ENCODE measurements at places on chromosomes 4 and X.

- no peak for DNase-seq
These were observed 356.2 kb upstream of the GATB start for GRCh38 chr4:152117054-152117453.

- DNase-seq, result no peak
These were observed 114.0 kb upstream of the PJA1 start for GRCh38 chrX:69279234-69279633.

DNA sequence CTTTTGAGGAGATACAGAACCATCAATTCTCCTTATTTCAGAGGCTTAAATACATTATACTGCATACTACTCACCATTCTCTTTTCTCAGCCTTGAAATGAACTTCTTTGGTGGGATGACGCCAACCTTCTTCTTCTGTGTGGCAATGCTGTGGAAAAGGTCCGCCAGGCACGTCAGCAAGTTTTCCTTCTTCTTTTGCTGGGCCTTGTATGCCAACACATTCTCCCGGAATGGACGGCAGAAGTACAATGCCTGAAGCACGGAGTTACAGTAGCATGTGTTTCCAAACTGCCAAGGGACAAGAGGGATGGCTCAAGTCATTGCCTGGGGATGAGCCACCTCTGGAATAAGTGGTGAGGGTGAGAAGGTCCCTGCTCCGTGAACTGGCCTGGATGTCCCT, 31.2 kb downstream of the USP46 start:
- DNase-seq, result no peak

DNA sequence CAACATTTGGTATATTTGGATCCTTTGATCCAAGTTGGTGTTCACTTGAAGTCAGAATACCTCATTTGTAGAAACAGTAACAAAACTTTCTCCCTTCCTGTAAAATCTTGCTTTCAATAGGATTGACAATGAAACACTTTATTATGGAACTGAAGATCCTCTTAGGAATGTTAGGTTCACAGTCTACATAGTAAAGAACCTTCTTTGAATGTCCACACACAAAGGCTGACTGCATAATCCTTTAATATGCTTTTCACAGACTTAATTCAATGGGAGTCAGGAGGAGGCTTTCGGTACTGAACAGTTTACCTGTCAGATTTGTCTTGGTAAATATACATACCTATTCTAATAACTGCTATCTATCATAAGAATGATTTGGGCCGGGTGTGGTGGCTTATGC, 188.5 kb downstream of the SPRY1 start:
- no peak for DNase-seq

DNA sequence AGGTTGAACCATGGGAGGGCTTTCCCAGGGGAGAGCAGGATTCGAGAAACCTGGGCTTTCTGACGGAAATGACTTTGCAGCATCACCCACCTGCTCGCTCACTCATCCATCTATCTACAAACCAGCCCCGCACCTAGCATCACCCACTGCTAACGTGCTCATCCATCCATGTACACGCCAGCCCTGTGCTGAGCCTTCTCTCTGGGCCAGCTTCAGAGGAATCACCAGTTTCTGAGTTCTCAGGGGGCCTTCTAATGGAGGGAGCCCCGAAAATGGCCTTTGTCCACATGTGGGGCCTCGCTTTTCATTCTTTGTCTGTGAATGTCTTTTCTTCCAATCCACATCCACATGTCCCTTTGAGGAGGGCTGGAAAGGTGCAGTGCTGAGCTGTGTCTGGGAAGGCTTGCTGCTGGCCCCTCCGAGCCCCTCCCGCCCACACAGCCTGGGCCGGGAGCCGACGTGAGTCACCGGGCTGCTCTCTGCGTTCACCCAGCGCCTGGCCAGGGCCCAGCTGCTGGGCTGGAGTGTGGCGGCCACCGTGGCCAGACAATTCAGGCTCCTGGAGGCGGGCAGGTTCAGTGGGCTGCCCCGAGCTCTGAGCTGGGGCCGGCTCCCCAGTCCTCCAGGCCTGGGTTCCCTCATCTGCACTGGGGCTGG, 14.7 kb downstream of the SORCS2 start:
- DNase-seq, result peak; percentile 50

DNA sequence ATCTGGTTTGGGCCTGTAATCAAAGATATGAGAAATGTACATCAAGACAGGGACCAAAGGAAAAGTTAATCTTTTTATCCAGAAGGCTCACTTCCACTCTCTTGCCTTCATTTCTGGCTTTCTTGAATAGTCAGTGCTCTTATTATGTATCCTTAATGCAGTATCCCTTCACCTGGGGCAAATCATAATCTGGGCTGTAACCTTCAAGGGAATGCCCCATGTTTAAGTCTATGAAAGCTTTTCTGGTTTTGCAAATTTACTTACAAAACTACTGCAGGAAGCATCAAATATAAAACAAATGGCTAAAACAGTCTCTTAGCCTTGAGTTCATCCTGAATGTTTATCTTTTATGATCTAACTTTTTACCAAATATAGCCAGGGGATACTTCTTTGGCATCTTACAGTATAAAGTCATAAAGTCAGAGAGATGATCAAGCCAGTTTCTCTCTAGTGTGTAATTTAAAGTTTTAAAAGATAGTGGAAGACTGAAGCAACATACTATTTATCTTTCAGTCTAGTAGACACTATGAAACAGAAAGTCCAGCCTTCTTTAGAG, 1214.8 kb downstream of the STIM2 start:
- DNase-seq, result no peak

GRCh38 chrX:42824541-42824940, 46.6 kb upstream of the PPP1R2C start:
- DNase-seq, result no peak

- DNase-seq, result no peak
These were observed 98.2 kb downstream of the KLHL8 start for GRCh38 chr4:87122252-87122651.

DNA sequence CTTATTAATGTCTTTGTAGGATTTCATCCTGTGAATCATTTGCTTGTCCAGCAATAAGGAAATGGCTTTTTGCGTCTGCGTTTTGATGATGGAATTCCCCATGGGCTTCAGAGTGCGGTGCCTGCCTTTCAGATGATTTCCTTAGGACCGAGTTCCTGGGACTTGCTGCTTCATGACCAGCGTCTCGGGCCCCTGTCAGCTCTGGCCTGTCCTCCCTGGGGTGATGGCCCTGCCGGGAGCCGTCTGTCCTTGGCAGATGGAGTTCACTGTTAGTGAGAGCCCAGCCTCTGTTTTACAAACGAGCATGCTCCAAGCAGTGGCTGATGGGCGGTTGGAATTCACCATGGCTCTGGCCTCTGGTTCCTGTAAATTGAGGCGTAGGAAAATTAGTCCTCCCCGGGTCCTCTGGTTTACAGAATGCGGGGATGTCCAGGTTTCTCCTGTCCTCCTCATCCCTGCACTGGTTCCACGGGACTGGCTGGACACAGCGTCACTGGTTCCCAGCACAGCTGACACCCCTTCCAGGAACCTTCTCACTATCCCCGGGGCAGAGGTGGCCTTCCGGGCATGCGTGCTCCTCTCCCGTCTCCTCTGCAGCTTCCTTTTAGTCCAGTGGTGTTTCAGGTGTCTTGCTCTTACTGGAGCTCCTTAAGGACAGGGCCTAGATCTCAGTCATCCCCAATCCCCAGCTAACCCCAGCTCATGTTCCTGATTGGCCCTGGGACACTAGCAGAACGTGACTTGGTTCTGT, 34.9 kb downstream of the TBC1D14 start:
- no peak for DNase-seq

DNA sequence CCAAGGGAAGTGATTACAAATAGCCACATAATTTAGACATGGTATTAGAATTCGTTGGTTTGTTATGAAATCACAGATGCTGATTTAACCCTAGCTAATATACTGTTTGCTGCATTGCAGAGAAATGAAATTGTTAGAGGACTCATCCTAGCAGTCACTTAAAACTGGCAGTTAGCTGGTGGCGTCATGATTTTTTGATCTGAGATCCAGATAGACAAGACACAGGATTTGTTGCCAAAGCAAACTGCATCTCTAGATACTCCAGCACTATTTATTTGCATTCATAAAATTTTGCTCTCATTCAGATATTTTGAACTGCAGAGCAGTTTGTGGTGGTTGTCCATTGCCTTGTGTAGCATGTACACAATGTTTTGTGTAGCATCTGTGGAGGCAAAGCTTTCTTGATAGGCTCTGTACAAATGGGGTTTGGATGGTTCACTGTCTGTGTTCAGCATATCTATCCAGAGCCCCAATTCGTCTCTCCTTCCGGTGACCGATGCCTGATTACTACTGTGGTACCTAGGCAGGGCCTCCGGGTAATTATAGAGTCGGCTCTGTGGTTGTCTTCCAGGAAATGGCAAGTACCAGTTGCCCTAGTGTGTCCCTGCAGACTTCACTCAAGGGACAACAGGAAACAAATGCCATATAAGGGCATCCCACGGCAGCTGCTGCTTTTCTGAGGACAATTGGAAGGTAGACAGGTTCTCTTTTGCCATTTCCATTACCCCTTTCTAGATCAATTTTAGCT, 30.1 kb upstream of the SPARCL1 start:
- DNase-seq, result no peak

GRCh38 chr4:17817027-17817426, 6.2 kb downstream of the NCAPG start:
- DNase-seq, result peak; percentile 47

DNA sequence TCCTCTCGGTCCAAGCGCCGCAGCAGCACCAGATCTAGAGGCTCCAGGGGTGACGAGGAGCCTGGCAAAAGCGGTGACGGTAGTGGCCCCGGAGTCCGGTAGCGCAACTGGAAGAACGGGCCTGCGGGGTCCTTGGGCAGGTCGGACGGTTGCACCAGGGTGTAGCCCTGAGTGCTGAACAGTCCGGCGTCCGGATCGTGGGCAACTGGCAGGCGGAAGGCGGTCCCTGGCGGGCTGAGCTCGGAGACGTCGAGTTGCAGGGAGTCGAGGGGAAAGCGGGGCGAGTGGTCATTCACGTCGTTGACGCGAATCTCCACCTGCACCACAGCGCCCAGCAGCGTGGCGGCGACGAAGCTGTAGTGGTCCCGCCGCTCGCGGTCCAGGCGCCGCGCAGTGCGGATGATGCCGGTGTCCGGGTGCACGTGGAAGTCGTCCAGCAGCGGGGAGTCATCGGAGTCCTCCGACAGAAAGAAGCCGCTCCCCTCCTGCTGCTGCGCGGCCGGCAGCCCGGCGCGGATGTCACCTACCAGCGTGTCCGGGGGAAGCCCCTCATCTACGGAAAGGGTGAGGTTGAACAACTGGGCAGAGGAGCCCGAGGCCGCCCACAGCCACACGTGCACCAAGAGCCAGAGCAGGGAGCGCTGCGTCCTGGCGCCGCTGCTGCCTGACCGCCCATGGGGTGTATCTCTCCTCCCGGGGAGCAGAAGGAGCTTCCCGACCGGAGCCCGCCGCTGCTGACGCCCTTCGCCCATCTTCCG, 837 bp downstream of the DCHS2 start:
- DNase-seq, result no peak

DNA sequence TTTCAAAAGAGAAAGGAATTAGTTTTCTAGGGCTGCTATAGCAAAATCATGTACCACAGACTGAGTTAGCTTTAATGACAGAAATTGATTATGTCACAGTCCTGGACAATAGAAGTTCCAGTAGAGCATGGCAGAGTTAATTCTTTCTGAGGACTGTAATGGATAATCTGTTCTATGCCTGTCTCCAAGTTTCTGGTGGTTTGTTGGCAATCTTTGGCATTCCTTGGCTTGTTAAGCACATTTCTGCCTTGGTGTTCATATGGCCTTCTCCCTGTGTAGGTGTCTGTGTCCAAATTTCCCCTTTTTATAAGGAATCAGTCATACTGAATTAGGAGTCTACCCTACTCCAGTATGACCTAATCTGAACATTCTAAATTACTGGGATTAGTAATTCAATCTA, 336.1 kb upstream of the PABPC4L start:
- no peak for DNase-seq

GRCh38 chr4:76590798-76591281, 155.8 kb downstream of the SHROOM3 start:
- no peak for DNase-seq

DNA sequence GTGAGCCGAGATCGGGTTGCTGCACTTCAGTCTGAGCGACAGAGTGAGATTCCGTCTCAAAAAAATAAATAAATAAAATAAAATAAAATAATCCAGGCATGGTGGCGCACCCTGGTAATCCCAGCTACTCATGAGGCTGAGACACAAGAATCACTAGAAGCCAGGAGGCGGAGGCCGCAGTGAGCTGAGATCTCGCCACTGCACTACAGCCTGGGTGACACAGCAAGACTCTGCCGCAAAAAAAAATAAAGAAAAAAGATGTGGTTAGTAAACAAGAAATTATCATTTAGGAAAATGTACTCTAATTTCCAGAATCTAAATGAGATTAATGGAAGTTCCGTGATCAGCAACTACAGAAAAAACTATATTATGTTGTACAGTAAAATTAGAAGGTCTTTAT, 14.5 kb upstream of the LRBA start:
- no peak for DNase-seq

- DNase-seq, result no peak
These were observed 1639.0 kb upstream of the IGFBP7 start for GRCh38 chr4:58749206-58749605.

- no peak for DNase-seq
These were observed 534.9 kb upstream of the FMR1 start for GRCh38 chrX:147376601-147377422.

- DNase-seq, result no peak
These were observed 13.8 kb upstream of the CDKL2 start for GRCh38 chr4:75644095-75644494.

- no peak for DNase-seq
These were observed 1989.0 kb downstream of the C4orf33 start for GRCh38 chr4:131084997-131085396.

DNA sequence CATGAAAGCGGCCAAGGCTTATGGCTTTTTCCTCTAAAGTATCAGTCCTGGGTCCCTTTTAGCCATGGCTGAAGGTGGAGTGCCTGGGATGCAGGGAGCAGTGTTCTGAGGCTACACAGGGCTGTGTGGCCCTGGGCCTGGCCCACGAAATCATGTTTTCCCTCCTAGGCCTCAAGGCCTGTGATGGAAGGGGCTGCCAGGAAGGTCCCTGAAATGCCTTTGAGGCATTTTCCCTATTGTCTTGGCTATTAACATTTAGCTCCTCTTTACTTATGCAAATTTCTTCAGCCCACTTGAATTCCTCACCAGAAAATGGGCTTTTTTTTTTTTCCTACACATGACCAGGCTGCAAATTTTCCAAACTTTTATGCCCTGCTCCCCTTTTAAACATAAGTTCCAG, 657.0 kb downstream of the DACH2 start:
- DNase-seq, result no peak

DNA sequence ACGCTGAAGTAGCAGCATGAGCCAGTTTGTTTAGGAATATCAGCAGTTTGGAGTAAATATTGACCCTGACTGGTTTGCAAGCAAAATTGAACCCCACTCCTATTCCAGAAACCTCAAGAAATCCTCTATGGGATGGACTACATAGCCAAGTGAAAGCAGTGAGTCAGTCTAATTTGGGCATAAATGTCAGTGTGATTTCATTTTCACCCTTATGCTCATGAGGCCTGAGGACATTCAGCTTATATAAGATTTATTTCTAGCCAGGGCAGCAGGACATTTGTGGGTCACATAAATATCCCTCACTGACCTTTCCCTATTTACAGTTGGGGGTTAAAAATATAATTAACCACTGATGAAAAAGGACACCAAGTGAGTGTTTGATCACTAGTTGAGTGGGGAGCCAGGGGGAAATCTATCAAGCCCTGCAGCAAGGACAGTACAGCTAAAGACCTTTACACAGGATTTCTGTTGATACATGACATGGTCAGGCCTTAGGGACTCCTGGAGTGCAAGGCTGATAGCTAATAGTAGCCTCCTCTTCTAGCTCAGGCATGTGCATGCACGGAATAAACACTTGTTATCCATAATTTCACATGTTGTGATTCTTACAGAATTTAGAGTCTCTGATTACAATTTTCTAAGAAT, 996.9 kb upstream of the GRIA3 start:
- no peak for DNase-seq

GRCh38 chrX:19883878-19884277, 3.5 kb downstream of the SH3KBP1 start:
- DNase-seq, result no peak

Data from AG04449 (cell line).